ENCODE measurements at places on chromosomes 3 and 15.
A peak's percentile ranks its signal among the peaks of the same experiment; 100 is the strongest.

- DNase-seq: no peak
These were observed 52.2 kb upstream of the PTX3 start for GRCh38 chr3:157384491-157384890.

GRCh38 chr15:99265541-99266070 is 14.3 kb downstream of the LRRC28 start:
- no peak for DNase-seq

DNA sequence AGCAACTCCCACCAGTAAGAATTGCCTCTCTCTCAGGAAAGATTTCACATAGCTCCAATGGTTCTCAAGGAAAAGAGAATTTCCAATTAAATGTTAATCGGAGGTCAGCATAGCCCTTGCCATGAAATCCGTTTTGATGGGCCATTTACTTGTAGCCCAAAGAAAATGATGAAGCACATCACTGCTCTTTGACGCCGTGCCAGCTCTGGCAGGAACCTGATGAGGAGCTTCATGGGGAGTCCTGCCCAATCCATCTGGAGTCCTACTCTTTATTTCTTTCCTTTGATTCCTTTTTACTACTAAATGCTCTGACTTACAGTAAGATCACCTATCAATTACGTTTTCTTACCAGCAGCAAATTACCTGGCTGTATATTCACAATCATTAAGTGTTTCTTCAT is 84.7 kb downstream of the FGF12 start:
- no peak for DNase-seq

- DNase-seq: peak; percentile 42
These were observed 2.0 kb downstream of the FOXL2NB start for GRCh38 chr3:138949002-138949418.

DNA sequence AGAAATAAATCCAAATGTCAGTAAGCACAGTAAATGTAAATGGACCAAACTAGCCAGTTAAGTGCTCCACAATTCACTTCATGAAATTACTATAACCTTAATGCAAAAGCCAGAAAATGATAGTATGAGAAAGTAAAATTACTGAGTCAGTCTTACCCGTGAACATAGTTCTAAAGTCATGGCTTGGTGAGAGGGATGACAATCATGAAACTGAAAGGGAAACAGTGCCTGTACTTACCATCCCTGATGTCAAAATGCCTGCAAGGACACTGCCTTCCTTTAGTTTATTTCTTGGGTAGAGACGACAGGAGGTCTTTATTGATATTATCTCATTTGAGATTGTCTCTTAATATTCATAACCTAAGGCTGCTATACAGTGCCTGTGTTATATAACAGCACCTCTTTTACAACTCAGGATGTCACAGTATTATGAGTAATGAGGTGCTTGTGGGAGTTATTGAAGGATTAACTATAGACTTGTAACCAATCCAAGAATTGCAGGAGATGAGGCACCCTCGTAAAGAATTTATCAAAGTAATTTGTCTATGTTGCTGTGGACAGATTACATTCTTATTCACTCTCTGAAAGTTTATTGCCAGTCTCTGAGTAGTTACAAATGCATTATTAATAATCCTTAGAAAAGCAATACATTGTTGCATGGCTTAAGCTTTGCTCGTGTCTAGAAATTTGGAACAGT is 142.9 kb upstream of the BFSP2 start:
- peak; percentile 58 for DNase-seq

- DNase-seq: peak; percentile 46
These were observed 34.4 kb upstream of the GLCE start for GRCh38 chr15:69126054-69126469.

DNA sequence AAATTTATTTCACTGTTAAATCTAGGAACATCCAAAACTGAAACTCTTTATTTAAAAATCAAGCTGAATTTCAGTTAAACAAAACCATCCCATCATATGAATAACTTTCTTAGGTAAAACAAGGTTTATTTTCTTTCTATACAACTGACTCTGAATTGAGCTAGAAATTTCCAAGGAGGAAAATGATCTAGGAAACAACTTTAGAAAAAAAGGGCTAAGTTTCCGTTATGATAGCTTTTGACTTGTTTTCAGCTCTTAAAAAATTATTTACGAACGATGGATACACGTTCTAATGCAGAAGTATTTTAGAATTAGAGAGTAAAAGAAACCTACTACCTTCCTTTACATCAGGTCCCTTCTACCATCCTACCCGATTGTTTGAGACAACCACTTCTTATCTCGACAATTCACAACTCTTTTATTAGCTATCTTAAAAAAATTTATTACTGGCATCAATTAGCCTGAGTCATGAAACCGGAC is 1.8 kb upstream of the IGF1R start:
- DNase-seq: no peak

- no peak for DNase-seq
These were observed 103.8 kb upstream of the KLF13 start for GRCh38 chr15:31222773-31223341.

DNA sequence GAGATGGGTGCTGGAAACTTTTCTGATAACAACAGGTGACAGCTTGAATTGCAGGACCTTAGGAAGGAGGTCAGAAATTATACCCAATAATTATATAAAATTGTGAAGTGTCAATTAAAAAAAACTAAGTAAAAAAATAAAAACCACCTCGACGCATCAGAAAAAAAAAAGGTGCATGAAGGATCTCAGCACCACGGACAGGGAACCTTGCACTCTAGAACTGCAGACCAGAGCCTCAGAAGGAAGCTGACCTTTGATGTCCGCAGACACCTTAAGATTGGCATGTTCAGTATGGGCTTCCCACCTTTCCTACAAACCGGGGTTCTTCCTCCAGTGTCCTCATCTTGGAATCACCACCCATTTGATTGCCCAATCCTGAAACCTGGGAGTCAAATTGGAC is 60.9 kb downstream of the SCN10A start:
- no peak for DNase-seq

GRCh38 chr3:72776-73175 is 123.8 kb upstream of the CHL1 start:
- no peak for DNase-seq

DNA sequence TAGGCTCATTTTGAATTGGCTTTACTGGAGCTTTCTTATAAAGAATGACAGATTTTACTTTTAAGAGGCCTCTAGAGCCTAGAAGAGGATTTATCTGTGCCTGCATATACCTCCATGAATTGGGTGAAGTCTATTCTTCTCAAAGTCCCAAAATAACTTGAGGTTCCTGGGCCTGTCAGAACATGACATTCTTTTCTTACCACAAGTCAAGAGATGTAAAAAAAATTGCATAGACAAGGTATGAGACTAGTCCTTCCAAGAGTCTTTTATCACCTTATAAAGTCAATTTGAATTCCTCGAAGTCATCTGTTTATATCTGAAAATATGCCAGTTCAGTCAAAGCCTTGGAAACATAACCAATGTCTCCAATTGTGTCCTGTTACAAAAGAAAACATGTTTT is 17.2 kb upstream of the CD200 start:
- DNase-seq: no peak
